Memory B cell (primary cell): ENCODE measurements at places on chromosomes 12 and 14.

DNA sequence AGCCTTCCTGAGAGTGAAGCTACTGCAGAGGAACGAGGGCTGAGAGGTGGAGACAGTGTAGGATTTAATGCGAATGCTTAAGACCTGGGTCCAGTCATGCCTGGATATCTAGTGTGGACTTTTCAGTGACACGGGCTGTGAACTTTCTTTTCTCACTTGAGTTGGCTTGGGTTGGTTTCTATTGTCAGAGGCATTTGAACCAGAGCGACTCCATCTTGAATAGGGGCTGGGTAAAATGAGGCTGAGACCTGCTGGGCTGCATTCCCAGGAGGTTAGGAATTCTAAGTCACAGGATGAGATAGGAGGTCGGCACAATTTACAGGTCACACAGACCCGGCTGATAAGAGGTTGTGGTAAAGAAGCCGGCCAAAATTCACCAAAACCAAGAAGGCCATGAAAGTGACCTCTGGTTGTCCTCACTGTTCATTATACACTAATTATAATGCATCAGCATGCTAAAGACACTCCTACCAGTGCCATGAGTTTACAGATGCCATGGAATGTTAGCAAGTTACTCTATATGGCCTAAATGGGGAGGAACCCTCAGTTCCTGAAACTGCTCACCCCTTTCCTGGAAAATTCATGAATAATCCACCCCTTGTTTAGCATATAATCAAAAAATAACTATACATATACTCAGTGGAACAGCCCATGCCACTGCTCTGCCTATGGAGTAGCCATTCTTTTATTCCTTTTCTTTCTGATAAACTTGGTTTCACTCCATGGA lies 34.2 kb upstream of the TMCC3 start:
- no peak for DNase-seq

DNA sequence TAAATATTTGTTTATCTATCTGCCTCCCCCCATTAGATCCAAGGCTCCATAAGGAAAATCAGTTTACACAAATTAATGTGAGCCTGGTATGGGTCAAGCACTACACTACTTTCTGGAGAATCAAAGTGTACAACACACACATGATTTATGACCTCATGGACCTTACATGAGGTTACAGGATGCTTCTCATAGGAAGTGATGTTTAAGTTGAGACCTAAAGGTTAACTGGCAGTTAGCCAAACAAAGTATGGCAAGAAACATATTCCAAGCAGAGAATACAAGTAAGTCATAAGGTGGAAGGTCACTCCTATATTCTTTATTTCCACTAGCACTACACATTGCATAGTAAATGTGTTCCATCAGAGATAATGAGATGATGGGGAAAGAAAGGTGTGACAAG lies 39.2 kb downstream of the OSBPL8 start:
- DNase-seq, result no peak

GRCh38 chr12:3603576-3603975 lies 112.6 kb downstream of the PRMT8 start:
- DNase-seq, result no peak

DNA sequence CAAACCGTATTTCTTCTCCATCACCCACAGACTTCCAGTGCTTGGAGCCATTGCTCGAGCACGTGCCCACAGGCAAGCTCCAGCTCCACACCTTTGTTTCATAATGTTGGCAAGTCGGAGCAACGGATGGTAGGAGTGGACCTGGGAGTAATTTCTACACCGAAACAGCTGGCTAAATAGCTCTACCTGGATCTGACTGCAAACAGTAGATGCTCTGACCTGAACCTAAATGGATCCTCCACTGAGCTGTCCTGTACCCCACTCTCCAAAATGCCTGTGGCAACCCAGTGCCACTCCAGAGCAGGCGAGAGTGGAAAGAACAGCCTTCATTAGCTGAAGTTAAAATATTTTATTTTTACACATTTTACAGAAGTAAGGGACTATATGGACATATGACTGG lies 108.7 kb downstream of the BMP4 start:
- DNase-seq, result no peak

DNA sequence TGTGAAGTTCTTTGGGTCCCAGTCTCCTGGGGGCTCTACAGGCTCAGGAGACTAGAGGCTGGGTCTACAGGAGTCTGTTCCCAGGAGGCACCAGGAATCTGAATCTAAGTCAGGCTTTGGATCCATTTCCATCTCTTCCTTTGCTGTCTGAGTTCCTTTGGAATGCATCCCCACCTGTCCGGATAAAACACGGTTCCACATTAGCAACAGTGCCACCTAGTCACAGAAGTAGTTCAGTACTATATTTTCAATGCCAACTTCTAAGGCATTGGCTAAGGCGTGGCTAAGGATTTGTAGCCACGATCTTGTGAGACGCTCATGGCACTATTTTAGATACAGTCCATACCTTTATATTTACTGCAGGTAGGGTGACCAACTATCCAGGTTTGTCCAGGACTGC lies 15.1 kb downstream of the ZC2HC1C start:
- DNase-seq, result no peak

- no peak for DNase-seq
Observed at GRCh38 chr12:54390176-54390667, 5.7 kb upstream of the ZNF385A start.

DNA sequence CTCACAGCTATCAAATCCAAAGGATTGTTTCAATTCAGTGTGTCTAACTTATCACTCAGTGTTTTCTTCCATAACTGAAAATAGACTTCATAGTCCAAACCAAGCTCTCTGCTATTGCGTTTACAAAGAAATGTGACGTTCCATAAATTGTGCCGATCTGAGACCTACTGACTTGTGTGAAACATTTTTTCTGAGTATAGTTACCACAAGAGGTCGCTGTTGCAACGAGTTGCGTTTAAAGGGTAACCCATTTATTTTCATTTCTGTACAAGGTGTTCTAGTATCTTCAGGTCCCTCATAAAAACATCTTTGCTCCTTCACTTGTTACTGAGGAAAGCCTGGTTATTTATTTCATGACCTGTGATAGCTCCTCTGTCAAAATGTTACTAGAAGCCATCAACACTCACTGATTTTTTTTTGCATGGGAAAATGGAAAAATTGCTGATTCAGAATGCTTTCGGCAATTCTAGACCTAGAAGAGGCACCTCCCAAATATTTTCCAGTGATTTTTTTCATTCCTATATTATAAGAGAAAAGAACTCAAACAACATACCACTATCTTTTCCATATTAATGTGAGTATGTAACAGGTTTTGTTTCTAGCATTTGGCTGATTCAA lies 60.9 kb upstream of the OR4E1 start:
- DNase-seq, result no peak
